Coronary artery (tissue), 2 donors: ENCODE measurements at places on chromosomes 5 and 9.

GRCh38 chr9:4921449-4921848 lies 63.6 kb upstream of the JAK2 start:
- no peak for DNase-seq

- no peak for DNase-seq
Observed at GRCh38 chr9:95852059-95853032, 23.1 kb upstream of the ERCC6L2 start.

DNA sequence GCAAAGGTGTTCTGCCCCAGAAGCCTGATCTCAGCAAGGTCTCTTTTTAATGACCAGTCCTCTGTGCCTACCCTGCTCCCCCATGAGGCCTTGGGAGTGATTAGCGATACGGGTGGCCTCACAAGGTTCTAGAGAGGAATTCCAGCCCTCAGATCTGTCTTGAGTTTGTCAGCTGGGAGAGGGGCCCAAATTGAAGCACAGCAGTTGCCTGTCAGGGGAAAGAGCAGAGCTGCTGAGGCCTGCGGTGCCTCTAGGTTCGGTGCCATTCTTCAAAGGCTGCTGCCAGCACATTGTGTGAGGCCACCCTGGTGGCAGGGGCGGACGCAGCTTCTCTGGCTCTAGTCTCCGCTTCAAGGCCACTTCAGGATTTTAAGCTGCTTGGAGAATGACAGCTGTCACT lies 85.7 kb upstream of the GRIA1 start:
- no peak for DNase-seq

- DNase-seq = no peak
Observed at GRCh38 chr9:112443200-112443599, 43.4 kb upstream of the KIAA1958 start.

DNA sequence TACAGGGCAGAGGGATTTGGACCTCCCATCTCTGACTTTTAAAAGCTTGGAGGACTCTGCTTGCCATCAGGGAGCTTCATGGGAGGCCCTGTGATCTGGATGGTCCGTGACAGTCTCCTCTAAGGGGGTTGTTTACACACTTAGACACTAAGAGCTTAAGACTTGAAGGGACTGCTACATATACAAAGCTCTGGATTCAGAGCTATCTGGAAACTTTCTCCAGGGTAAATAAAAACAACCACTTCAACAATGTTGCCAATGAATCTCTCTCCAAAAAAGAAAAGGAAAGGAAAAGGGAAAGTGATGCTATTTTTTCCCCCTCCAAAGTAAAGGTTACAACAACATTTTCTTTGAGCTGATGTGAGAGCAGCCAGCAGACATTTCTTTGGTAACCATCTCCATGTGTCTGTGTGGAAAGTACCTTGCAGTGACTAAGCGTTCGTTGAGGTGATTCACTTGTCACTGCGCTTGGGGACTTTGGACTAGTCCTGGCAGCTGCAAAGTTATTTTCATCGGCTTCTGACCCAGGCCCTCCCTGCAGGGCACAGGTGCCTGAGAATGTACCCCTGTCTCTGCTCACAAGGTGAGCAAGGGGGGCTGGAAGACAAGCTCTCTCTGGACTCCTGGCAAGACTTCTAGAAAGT lies 262.1 kb upstream of the KLF4 start:
- no peak for DNase-seq

GRCh38 chr5:133760532-133760931 lies 148.2 kb upstream of the FSTL4 start:
- peak; percentile 12 for DNase-seq

GRCh38 chr5:163190283-163190682 lies 247.1 kb upstream of the CCNG1 start:
- DNase-seq = no peak

DNA sequence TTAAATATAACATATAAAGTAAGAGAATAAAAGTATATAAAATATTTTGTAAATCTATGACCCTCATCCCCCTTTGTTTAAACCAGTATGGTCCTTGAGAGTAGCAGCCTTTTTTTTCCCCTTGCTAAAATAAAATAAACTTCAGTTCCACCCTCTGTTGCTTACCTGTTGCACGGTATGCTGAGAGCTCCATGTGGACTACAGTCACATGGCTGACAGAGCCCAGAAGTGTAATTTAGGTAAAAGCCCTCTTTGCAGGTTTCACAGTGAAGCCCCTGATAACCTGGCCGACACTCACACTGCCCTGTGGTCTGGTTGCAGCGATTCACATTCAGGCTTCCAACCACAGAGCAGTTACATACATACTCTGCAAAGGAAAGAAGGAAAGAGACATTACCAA lies 55.1 kb downstream of the MEGF9 start:
- no peak for DNase-seq

DNA sequence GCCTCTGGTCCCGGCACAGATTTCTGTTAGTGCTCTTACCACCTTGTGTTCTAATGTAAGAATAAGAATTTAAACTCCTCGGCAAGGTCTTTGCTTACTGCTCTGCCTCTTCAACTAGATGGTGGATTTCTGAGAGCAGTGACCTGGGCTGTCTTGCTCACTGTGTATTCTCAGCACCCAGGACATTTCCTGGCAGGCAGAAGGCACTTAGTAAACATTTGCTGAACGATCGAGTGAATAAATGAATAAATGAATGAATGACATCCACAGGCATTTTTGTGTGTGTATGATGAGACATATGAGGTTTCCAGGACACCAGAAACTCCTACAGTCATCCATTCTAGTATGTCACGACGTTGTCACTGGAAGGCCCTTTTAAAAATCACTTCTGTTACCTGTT lies 143.2 kb downstream of the BOD1 start:
- DNase-seq = no peak

DNA sequence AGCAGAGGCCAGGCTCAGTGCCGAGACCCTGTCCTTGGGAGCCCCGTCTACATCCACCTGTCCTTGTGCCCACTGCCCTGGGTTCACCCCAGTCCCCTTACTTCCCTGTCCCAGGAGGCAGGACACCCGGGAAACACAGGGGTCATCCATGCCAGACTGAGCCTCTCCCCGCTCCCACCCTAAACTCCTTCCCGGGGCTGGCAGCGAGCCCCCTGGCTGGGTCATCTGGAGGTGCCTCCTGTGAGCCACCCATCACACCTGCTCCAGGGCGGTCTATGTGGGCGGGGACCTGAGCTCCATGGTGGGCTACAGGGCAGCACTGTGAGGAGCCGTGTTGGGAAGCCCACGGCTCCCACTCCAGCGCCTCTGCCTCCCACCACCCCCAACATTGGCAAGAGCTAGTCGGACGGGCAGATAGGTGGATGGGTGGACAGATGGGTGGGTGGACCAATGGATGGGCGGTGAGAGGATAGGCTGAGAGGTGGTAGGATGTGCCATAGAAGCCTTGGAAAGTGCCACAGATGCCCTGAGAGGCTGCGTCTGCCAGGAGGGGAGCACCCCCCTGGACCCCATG lies 42.5 kb upstream of the RXRA start:
- DNase-seq = no peak

- DNase-seq = peak; percentile 75
Observed at GRCh38 chr5:143182901-143183820, 220.3 kb downstream of the NR3C1 start.

DNA sequence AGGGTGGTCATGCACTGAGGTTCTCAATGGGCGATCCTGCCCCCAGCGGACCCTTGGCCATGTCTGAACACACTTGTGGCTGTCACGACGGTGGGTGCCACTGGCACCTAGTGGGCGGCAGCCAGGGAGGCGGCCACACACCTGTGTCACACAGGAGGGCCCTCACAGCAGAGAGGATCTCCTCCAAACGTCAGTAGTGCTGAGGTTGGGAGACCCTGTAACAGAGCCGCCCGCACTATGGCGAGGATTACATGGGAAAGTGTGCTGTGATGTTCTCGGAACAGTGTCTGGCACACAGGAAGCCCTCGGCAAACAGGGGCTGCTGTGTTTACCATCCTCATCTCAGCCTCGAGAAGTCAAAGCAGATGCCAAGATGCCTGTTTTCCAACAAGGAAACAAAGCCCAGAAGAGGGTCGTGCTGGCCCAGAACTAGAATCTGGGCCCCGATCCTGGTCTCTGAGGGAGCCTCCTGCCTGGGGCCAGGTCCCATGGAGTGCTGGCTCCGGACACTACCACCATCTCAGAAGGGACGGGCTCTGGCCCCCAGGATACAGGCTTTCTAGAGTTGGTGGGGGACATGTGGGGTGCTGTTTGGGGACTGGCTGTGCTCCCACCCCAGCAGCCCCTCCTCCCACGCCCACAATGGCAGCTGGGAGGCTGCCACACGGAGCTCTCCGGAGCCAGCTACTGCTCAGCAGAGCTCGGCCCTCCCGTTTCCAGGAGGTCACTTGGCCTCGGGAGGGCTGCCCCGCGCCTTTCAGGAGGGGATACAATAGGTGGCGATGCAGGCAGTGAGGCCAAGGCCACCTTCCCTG lies 48.2 kb downstream of the DBH start:
- DNase-seq = no peak

DNA sequence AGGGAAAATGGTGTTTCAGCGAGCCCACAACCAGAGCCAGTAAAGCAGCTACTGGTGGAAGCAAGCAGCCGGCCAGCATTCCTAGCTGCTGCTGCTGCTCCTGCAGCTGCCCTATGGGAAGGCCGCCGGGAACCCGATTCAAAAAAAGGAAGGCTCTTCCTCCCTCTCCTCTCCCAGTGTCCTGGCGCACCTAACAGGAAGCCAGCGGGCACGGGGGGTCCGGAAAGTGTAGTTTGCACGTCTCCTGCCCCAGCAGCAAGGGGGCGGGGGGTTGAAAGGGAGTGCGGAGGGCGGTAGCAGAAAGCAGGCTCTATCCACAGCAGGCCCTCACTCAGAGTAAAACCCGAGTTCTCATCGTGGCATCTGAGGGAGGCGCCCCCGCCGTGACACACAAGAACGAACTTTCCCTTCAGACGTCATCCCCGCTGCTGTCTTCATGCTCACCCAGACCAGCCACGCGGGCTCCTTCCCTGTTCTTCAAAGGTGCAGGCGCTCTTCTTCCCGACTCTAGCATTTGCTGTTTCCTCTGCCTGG lies 16.5 kb downstream of the GRXCR2 start:
- no peak for DNase-seq

- DNase-seq = no peak
Observed at GRCh38 chr5:94113-94892, 2.3 kb downstream of the PLEKHG4B start.

GRCh38 chr9:82549174-82549821 lies 513.6 kb downstream of the RASEF start:
- no peak for DNase-seq

DNA sequence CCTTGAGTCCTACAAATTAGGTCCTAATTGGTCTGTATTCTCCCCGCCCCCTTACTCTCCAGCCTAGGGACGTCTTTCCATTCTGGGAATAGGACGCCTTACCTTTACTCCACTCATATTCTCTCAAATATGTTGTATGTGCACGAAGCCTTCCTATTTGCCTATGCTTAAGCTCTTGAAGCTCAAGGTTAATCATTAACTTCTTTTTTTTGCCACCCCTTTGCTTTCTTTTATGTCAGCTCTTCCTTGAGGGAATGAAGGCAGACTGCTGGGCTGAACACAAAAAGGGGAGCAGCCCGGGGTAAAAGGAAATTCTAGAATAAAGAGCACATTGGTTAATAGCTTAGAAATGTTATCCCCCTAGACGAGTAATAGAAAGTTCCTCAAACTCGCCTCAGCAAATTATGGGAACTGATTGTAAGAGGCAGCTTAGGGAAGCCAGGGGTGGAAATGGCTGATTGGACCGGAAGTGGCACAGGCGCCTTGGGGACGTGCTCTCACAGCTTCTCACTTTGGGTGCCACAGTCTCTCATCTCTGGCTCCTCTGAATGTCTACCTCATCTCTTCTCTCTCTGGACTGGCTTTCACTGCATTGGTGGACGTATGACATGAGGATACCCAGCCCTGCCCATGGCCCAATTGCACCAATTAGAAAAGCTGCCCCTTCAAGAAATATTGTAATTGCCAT lies 122.3 kb upstream of the IL12B start:
- DNase-seq = no peak

GRCh38 chr5:134477462-134478245 lies 47.8 kb upstream of the JADE2 start:
- no peak for DNase-seq

DNA sequence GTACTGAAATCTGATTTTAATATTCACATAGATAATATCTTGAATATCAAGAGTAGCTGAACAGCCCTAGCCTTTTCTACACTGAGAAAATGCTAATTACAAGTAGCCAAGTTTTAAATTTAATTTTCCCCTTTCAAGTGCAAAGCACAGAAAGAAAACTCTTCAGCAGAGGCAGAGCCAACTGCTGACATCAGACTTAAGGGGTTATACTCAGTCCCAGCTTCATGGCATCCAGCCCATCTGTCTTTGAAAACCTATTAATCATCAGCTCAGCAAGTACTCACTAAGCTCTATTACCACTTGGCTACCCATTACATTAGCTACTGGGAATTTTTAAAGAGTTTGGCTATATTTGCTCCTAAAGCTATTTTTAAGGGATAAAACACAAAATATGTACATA lies 220.5 kb downstream of the SLC12A2 start:
- no peak for DNase-seq

DNA sequence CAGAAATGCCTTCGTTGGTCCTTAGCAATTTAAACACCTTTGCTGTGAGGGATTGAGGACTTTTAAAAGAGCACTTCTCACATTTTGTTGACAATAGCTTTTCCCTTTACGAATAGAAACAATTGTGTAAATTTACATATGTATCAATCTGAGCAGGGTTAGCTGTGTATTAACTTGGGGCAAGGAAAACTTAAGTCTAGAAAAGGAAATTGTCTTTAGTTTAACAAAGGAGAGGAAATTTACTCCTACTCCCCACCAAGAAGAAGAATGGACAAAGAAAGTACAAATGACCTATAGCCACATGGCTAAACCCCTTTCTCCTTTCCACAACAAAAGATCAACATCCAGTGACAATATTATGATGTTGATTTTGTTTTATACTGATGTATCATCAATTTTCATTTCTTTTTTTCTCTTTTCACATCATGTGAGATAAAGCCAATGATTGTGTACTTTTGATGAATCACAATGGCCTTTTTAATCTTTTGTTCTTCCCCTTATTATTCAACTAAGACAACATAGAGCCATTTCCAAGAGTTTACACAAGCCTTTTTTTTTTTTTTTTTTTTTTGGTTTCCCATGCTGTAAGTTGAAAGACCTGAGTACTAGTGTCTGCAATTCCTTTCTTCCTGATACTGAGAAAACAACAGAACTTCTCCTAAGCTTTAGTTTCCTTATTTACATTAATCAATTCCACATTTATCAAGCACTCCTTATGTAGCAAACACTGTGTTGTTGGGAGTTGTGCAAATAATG lies 19.0 kb downstream of the FOXB2 start:
- no peak for DNase-seq

- DNase-seq = no peak
Observed at GRCh38 chr5:102855681-102856388, 100.7 kb downstream of the PAM start.

GRCh38 chr9:134225816-134226215 lies 61.5 kb upstream of the RNU6ATAC start:
- DNase-seq = no peak
